DMS 273 treated with DMSO at 0.1 percent for 48 hours (cell line): ENCODE measurements at places on chromosomes 3 and 15.

GRCh38 chr15:34070003-34070402 is 31.0 kb upstream of the AVEN start:
- no peak for DNase-seq

DNA sequence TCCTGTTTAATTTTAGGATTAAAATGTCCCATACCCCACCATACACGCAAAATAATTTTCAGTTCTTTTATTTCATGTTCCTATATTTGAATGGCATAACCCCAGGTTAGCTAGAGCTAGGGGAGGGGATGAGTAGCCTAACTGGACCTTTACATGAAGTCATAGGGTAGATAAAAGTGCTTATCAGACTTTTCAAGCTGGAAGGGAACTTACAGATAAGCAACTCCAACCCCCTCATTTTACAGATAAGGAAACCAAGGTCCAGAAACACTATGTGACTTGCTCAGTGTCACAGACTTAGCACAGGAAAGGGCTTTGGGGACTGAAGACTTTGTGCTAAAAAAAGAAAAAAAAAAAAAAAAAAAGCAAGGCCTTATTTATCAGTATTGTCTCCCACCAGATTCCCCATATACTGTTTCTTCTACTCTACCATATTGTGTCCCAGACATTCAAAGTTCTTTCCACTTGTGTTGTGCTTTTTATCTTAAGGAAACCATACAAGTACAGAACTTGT is 10.6 kb upstream of the TNIK start:
- no peak for DNase-seq

- no peak for DNase-seq
These were observed 175.8 kb upstream of the MME start for GRCh38 chr3:154904328-154904727.

- no peak for DNase-seq
These were observed 164.6 kb upstream of the ICE2 start for GRCh38 chr15:60643555-60643954.

DNA sequence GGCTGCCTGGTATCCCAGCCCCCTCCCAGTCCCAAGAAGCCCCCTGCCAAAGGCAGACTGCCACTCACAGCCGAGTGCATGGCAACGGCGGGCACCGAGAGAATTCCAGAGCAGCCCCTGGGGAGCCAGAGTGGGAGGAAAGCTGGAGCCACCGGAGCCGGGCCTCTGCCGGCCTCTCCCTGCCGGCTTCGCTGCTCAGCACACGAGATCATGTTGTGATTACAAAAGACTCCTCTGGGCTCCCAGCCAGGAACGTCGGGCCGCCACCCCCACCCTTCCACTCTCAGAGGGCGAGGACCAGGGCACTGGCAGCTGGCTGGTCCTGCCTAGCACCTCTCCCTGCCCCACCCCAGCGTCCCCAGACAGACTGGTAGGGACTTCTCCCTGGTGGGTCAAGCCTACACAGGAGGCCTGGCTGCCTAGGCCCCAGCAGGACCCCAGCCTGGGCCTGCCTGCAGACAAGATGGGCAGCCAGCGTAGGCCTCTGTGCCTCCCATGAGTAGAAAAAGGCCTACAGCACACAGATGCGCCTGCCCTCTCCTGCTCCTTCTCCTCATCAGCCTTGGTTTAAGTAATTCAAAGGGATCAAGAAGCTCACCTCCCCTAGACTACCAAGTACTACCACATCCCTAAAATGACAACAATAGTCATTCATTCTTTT is at the start of gene CCDC9B:
TSS of gene CCDC9B (minus strand) at position 200 of the 661 bp plus-strand sequence. CDS start at position 80, 120 bp downstream.
- peak; percentile 70 for DNase-seq

GRCh38 chr3:127287840-127288239 is at the start of gene PRR20G:
Gene PRR20G, minus strand, starts transcription at chr3:127288046. Its CDS starts 681 bp downstream, at chr3:127287365.
- no peak for DNase-seq

GRCh38 chr3:8579096-8579495 is 65.5 kb downstream of the SSUH2 start:
- no peak for DNase-seq

GRCh38 chr3:170012683-170013400 is 25.0 kb upstream of the GPR160 start:
- no peak for DNase-seq

DNA sequence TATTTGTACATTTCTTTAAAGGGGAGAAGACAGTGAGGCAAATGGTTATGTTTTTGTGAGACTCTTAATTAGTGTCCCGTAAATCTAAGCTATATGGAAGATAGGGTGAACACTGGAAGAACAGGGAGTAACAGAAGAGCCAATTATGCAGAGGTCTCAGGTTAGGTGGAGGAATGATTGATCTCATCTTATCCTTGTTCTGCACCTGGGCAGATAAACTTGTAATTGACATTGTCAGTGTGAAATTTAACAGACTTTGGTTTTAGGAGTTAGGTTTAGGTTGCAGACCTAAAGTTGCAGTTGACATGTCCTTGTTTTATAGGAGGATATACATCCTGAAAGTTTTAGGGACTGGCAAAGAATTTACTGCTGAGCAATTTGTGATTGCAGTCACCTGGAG is 3.1 kb upstream of the TWF2 start:
- no peak for DNase-seq

GRCh38 chr3:53545310-53545995 is 51.0 kb downstream of the CACNA1D start:
- no peak for DNase-seq
